ENCODE measurements at places on chromosomes 11 and 22.

DNA sequence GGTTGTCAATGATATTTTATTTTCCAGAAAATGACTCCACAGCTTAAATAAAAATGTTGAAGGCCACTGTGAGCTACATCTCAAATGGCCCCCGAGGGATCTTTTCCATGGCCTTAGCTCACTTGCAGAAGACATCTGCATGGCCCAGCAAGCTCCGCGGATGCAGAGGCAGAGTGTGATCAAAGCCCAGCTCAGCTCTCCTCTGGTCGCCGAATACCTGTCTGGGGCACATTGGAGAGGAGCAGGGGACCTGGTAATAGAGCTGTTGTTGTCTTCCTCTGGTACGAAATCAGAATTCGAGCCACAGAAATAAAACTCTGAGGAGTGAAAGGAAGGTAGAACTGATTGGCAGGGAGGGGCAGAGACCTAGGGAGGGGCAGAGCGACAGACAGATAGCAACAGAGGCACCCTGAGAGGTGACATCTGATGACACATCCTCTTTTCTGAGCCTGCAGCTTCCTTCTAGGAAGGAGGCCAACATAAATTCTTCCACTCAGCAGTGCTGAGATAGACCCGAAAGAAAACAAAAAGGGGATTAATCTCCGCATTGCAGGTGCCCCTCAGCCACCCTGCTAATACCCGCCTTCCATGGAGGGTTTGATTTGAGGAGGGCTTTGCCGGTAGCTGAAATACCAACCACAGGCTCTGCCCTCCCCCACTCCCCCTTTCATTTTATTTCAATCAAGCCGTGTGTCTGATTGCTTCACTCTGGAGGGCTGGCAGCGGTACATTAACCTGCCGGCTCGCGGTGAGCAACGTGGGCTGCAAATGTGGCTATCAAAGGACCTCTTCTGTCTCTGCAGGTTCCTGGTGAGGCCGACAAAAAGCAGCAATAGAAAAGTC lies 759.4 kb downstream of the OPCML start:
- DNase-seq = no peak

DNA sequence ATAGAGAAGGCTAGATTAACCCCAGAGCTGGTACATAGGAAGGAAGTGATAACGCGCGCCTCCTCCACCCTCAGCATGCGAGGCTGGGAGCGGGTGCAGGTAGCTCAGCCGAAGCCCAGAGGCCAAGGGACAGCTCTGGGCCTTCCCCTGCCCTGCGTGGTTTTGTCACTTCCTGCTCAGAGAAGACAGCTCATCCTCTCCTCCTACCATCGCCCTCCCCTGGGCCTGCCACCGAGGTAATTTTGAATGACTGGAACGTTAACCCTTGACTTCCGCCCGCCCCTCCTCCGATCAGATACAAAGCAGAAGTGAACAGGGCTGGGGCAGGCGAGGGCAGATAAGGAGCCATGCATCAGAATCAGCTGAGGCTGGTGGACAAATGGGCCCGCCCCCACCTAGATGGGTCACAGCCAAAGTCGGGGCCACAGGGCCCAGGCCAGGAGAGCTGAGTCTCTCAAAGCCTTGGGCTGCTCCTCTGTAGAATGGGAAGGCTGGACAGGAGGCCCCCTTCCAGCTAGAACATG lies 1.6 kb downstream of the RAC2 start:
- peak; percentile 87 for DNase-seq

DNA sequence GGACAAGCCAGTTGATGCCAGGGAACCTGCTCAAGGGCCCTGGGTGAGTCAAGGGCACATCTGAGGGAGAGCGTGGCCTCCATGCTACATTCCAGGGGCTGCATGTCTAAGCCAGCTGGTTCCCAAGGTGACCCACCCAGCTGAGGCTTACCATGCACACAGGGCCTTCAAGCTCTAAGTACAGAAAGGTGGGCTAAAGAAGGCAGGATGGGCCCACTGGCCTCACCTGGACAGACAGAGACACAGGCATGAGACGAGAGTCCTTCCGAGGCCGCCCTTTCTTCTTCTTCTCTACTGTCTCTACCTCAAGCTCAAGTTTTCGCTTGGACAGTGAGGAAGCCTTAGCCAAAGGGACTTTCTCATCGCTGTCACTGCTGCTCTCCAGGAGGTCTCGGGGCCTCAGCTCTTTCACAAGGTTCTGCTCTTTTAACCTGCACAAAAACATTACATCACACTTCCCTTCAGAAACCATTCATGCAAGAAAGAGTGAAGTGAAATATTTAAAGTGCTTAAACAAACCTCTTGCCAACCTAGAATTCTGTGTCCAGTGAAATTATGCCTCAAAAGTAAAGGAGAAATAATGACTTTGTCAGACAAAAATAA lies 69.9 kb downstream of the HIRA start:
- DNase-seq = no peak

GRCh38 chr11:8209208-8209807 lies 40.5 kb upstream of the RIC3 start:
- DNase-seq = peak; percentile 54
